ENCODE measurements at places on chromosomes 12 and 14.

- DNase-seq, result no peak
These were observed 25.6 kb upstream of the CCDC60 start for GRCh38 chr12:119308708-119309456.

GRCh38 chr12:45518291-45519235 lies 210.9 kb upstream of the ARID2 start:
- no peak for DNase-seq

GRCh38 chr14:91349481-91350074 lies 68.0 kb downstream of the CCDC88C start:
- no peak for DNase-seq

GRCh38 chr14:73753124-73753886 lies 39.1 kb upstream of the PNMA1 start:
- DNase-seq, result no peak

DNA sequence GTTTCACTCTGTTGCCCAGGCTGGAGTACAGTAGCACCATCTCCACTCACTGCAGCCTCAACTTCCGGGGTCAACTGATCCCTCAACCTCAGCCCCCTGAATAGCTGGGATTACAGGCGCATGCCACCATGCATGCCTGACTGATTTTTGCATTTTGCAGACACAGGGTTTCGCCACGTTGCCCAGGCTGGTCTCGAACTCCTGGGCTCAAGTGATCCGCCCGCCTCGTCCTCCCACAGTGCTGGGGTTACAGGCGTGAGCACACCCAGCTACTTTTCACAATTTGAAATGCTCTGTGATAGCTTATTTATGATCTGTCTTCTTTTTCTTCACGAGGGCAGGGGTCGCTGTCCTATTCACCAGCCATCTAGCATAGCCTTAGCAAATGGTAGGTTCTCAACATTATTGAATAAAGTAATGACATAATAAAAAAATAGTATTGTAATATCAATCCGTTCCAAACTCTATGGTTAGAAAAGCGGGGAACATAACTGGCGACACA lies 477 bp upstream of the DDX47 start:
- no peak for DNase-seq

- DNase-seq, result peak; percentile 57
These were observed 290.8 kb downstream of the PRKD1 start for GRCh38 chr14:29636870-29637269.

GRCh38 chr12:104515899-104516298 lies 59.2 kb downstream of the CHST11 start:
- no peak for DNase-seq

DNA sequence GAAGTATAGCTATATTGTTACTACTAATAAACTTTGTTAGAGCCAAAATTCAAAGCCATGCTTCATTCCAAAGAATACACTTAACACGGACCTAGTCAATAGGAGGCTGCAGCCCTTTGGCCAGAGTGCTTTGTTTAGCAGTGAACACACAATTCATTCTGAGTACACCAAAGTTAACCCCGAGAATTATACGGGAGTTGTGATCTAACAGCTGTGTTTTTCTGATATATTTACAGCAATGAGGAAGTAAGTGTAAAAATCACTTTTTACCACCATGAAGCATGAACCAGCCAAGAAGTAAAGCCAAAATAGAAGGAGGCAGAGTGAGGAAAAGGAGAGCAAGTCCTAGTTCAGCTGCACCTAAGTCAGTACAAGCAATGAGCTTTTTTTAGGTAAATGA lies 156.8 kb upstream of the PDE3A start:
- no peak for DNase-seq

GRCh38 chr14:67480011-67480410 lies 8.5 kb downstream of the TMEM229B start:
- DNase-seq, result no peak

DNA sequence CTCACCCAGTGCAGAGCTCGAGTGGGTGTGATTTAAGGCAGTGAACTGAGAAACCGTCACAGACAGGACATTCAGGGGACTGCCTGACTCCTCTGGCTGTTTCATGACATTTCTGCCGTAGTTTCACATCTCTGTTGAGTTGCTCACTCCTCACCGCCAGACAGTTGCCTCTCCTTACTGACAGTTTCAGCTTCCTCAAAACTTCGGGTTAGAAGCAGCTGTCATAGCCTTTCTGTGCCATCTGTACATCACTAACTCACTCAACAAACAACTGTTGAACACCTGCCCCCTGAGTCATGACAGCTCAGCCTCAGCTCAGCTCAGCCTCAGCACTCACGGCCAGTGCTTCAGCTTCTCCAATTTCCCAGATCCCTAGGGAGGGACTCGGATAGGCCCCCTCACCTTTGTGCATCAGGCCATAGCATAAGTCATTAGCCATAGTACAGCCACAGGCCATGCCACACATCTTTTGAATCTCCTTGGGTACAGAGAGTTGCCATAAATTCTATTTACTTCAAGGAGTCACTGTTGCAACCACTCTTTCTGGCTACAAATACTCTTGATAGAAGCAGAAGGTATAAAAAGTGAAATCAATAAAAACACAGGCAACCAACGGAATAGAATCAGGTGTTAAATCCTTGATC lies 6.2 kb upstream of the SLC15A4 start:
- DNase-seq, result no peak

DNA sequence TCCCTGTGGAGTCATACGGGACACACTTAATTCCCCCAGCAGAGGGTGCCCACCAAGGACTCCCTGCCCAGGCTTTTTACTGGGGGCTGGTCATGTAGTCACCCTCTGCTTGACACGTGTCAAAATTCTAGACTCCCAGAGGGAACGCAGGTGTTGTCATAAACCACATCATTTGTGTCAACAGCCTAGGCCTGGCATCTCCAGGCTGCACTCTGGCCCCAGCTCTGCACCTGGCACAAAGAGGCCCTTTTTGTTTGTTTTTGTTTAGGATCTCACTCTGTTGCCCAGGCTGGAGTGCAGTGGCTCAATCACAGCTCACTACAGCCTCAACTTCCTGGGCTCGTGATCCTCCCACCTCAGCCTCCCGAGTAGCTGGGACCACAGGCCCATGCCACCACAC lies 21.1 kb downstream of the BRI3BP start:
- no peak for DNase-seq

- DNase-seq, result no peak
These were observed 28.1 kb downstream of the SPTSSA start for GRCh38 chr14:34433957-34434356.

- DNase-seq, result no peak
These were observed 88.5 kb downstream of the GCH1 start for GRCh38 chr14:54814076-54814475.

DNA sequence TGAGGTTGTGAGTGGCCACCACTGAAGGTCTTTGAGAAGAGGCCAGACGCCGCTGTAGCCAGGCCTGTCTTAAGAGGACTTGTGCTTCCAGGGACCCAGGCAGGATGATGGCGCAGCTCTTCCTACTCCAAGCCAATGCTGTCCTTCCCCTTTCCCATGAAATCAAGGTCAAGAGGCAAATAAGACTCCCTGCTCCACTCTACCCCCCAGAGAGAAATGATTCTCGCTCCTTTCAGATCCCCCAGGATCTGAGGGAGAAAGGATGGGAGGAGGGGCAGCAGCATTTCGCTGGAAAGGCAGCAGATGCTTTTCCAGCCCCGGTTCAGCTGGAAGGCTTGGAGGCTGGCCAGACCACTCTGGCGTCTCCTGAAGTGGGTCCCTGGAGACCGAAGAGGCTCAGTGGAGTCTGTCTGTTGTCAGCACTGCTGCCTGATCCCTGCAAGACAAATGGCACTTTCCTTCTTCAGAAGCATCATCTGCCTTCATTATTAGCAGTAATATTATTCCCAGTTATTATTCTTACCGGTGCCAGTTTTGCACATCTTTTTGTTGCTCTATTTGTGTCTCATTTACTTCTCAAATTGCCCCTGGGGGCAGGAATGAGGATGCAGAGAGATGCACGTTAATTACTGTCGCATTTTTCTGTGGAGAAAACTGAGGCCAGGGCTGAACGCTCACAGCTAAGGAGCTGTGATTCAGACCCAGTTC lies 51.4 kb downstream of the C14orf132 start:
- DNase-seq, result peak; percentile 96

- DNase-seq, result no peak
These were observed 17.6 kb downstream of the SSPN start for GRCh38 chr12:26212988-26213387.

Data from NCI-H446 treated with DMSO at 0.1 percent for 48 hours (cell line).